ENCODE measurements at places on chromosomes 2 and 18. TPM values are rescaled to one million over a fixed set of nuclear protein-coding genes. Genes with fewer than 3 reads are reported as not detected.

RUFY4 gene
- not detected for total RNA-seq

TTR gene
- not detected for total RNA-seq

DNA sequence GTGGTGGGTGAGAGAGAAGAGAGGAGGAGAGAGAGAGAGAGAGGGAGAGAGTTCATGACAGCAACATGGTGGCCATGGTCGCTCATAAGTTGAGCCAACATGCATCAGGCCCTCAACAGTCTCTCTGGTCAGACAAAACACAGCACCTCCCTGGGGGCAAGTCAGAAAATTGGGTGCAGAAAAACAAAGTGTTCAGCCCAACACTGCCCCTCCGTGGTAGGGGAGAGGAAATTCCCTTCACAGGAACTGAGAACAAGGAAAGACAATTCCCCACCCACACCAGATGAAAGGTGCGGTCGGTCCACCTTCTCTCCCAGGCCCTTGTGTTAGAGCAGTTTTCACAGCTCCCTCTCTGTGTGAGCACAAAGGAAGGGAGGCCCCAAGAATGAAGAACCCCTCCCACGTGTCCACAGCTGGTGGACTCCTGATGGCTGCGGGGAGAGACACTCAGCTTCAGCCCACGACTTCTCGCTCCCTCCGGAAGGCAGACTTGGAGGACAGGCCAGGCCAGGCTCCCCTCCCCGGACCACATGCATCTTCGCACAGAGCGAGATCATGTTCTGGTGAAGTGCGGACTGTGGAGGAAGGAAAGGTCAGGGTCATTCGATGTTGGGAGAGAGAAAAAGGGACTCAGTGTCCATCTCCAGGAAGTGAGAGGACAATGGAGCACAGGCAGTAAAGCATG lies 181.7 kb downstream of the ANAPC1 start:
- DNase-seq: no peak

DNA sequence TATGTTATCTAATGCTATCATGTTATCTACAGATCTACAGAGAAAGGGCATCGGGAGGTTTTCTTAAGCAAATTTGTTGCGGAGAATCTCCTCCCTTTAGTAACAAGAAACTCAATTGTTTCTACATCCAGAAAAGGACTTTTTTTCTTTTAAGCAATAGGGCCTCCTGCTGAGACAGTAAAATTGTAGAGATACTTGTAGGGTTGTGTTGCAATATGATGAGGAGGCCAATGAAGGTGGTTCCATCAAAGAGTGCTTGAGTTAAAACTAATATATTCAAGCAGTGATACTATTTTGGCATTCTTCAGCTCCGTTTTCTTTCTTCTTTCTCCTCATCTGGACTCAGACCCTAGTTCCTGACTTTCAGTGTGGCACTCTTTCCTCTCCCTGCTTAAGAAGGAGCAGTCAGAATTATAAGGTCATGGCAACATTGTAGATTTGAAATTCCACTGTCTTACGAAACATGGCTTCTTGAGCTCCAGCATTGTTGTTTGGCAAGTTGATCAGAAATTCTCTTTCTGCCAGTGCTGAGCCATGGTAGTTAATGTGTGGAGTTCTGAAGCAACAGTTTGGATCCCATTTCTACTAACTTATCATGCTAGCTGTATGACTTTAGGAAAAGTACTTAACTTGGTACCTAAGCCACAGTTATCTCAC lies 202.0 kb upstream of the SLC14A2 start:
- DNase-seq: no peak

GRCh38 chr2:234676109-234676782 lies 179.4 kb upstream of the ARL4C start:
- DNase-seq: no peak

GRCh38 chr2:46487667-46488335 lies 8.4 kb downstream of the TMEM247 start:
- DNase-seq: peak; percentile 92

Data from posterior vena cava (tissue), 2 donors.